GM04504 (cell line): ENCODE measurements at places on chromosomes 11 and 22.

- DNase-seq: no peak
Measured at GRCh38 chr22:11616811-11617210, 3911.2 kb upstream of the OR11H1 start.

- peak; percentile 78 for DNase-seq
Measured at GRCh38 chr22:38981992-38982927, at the start of gene APOBEC3B. APOBEC3B (plus strand) TSS chr22:38982347; CDS start chr22:38982454, 107 bp downstream.

DNA sequence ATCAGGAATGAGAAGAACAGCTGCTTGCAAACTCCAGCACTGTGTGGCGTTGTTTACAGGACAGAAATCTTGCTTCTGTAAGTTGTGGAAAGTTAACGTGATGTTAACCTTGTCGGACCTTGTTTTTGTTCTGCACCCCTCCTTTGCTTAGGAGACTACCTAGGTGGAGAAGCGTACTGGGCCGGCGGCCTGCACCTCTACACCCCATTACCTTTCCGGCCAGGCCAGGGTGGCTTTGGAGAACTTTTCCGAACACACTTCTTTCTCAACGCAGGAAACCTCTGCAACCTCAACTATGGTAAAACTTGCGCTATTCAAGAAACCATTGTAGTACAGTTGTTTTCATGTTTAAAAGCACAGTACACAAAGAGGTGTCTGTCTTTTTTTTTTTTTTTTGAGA, 33.7 kb downstream of the SAMM50 start:
- DNase-seq: no peak

GRCh38 chr11:35477901-35478300, 47.5 kb downstream of the PAMR1 start:
- no peak for DNase-seq

DNA sequence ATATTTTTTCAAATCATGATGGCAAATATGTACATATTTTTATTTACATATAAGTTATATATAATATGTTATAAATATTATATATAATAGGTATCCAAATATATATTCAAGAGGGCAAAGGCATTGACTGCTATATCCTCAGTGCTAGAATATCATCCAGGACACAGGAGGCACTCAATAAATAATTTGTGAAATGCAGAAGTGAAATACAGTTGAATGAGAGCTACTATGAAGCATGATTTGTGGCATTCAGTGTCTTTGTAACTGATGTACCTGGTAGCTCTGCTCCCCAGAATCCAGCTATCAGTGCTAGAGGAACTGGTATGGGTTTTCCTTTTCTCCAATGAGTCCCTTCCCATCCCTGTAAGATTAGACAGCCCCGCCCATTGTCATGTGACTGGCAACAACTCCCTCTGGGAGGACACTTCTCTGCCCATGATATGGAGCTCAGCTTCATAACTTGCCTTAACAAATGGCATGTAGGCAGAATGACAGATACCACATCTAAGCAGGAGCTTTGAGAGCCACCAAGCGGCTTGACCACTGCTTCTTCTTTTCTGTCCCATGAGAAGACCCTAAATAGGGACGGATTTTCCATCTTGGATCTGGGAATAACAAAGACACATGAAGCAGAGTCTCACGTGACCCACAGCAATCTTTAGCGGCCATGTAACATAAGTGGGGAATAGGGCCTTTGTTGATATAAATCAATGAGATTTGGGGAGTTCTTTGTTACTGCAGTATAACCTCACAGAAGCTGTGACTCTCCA, 10.2 kb upstream of the CD82 start:
- no peak for DNase-seq

GRCh38 chr11:27088353-27088752, 47.7 kb downstream of the BBOX1 start:
- no peak for DNase-seq

GRCh38 chr11:7894251-7894650, 36.8 kb downstream of the OR10A6 start:
- no peak for DNase-seq

DNA sequence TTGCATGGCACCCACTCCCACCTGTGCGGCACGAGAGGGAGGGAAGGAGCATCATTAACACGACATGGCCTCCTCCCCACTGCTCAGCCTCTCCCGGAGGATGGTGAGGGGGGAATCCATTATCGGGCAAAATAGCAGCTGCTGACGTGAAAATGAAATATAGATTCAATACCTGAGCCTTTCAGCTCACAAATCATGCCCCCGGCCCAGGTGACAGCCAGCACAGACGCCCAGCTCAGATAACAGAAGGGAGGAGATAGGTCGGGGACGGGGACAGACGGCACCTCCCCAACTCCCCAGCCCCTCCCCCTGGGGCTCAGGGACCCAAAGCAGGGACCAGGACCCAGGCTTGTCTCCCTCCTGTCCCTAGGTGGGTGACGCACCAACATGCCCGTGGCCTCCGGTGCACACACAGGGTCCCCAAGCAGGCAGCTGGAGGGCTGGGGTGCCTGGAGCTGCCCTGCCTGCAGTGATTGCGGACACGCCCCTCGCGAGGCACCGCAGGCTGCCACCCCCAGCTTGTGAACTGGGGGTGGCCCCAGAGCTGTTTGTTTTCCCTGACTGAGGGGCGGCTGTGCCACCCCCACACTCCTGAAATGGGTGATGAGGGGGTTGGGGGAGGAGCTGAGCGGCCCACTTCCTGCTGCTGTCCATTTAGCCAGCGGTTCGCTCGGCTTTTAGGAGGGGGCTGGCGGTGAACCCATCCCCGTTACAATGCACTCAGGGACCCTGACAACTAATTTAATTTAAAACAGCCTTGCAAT, 31.7 kb downstream of the FLRT1 start:
- no peak for DNase-seq

GRCh38 chr11:72724851-72725723, 27.1 kb downstream of the ARAP1 start:
- DNase-seq: peak; percentile 46

DNA sequence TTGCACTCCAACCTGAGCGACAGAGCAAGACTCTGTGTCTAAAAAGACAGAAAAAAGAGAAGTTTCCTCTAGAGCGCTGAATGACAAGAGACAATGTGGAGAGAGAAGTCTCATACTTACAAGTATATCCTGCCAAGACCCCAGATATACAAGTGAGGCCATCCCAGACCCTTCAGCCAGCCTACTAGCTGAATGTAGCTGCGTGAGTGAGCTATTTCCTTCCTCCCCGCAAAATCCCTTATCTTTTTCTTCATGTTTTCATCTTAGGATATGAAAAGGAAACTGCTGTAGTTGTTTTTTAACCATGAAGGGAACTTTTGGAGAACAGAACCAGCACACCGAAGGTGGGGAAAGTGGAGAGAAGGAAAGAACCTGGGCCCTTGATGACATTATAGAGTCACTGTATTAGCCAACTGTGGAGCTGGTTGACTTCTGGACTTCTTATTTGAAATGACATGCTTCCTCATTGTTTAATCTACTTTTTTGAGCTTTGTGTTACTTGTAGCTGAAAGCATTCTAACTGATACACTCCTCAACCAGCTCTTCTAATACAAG, 4.4 kb upstream of the DDX17 start:
- no peak for DNase-seq

GRCh38 chr11:44527476-44527875, 38.0 kb upstream of the CD82 start:
- DNase-seq: no peak

DNA sequence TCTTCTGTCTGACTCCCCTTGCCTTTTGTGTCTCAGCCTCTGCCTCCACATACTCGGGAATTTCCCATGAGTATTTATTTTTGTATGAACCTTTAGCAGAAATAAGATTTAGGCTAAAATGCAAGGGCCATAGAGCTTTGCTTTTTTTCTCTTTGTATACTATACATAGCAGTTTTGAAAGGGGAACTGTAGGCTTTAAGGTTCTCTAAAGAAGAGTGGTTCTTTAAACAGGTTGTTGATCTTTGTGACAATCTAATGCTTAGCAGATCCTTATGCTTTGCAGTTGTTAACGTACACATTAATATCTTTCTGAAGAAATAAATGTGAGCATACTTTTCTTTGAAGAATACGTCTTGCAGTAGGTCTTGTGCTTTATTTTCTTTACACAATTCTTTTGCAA, 35.0 kb downstream of the TBCEL start:
- no peak for DNase-seq

DNA sequence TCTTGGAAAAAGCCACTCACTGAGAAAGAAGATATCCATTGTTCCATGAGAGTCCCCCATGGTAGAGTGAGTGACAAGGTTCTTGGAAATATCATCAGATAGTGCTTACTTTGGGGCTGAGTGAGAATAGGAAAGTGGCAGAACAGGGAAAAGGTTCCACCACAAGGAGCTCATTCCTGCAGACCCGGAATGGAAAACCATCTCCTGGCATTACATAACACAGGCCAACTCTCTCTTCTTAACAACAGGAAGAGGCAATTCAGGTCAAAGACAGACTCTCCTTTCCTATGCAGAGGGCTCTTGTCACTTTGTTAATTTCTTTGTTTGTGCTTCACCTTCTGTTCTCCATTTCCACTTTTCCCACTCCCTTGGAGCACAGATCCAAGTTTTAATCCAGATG, 259.7 kb downstream of the KIRREL3 start:
- no peak for DNase-seq

GRCh38 chr11:75453916-75454655, 21.1 kb upstream of the KLHL35 start:
- peak; percentile 95 for DNase-seq

DNA sequence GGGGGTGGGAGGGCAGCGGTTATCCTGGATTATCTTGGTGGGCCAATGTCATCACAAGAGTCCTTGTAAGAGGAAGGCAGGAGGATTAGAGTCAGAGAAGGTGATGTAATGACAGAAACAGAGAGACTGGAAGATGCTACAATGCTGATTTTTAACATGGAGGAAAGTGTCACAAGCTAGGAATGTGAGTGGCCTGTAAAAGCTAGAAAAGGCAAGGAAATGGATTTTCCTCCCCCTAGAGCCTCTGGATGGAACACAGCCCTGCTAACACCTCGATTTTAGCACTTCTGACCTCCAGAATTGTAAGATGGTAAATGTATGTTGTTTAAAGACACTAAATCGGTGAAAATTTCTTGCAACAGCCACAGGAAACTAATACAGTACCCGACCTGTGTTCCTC, 109.3 kb downstream of the MN1 start:
- DNase-seq: no peak

DNA sequence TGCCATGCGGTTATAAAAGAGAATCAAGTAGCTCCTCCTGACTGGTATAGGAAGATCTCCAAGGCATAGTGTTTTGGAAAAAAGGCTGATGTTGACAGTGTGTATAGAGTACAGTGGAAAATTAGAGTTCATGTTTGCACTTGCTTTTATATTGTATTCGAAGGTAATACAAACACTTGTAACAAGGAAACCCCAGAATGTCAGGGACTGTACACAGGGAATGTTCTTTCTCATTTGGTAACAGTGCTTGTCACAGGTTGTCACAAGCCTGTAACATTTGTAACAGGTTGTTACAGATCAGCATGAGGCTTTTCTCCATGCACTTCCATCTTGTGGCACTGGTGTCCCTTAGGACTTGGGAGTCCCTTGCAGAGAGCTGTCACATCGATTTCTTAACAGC, 64.0 kb downstream of the GRK3 start:
- DNase-seq: no peak

- DNase-seq: no peak
Measured at GRCh38 chr11:127816962-127817361, 770.4 kb downstream of the ETS1 start.

- DNase-seq: no peak
Measured at GRCh38 chr22:16789860-16790493, 35.2 kb downstream of the XKR3 start.

- DNase-seq: no peak
Measured at GRCh38 chr11:129968591-129969419, 33.8 kb downstream of the PRDM10 start.

GRCh38 chr22:36577019-36577418, 48.1 kb upstream of the EIF3D start:
- peak; percentile 88 for DNase-seq

DNA sequence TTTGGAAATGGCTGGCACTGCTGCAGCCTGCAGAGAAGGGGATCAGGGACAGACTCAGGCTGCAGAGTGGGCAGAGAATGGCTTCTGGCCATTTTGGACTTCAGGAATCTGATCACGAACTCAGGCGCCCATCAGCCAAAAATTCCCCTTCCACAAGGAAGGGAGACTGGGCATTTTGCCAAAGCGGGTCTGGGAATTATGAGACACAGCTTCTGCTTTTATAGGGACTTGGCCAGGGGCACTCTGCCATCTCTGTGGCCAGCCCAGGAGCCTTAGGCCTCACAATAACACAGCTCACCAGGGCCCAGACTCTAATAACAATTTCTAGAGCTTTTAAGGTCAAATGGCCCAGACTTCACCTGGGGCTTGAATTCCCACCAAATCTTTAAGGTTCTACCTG, 74.7 kb downstream of the CHST1 start:
- DNase-seq: no peak

GRCh38 chr11:58639669-58640068, 17.2 kb downstream of the CNTF start:
- DNase-seq: no peak

DNA sequence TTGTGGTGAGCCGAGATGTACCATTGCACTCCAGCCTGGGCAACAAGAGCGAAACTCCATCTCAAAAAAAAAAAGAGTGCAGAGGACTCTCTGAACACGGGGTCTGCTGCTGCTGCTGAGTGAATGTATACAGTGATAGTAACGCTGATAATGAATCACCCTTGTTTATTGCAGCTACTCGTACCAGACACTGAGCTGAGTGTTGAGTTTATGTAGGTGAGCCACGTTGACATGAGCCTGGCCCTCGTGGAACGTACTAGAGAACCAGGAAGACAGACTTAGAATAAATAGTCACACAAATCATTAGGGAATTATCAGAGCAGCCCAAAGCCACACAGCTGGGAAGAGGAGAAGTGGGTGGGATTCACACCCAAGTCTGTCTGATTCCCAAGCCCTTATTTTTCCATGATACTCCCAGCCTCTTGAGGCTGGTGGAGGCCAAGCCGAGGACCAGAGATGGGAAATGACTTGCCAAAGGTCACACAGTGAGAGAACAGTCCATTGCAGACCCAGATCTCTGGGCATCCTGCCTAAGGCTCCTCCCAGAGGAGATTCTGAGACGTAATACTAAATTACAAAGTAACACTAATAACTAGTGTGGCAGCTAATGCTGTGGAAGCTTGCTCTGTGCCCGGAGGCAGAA, 34.8 kb downstream of the MB start:
- DNase-seq: no peak

DNA sequence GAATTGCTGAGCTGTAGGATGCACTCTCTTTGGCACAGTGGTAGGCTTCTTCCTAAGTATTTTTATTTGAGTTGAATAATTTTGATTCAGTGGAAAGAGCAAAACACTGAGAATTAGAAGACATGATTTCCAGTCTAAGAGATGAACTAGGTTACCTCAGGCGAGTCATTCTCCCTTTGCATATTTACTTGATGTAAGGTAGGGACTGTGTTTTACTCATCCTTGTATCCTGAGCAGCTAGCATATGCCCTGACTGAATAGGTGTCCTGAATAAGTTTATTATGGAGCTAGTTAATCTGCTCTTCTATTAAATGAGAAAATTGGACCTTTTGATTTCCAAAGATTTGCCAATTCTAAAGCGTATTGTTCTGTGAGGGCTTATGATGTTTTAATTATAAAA, 50.7 kb downstream of the STIM1 start:
- DNase-seq: no peak
